ENCODE measurements at places on chromosomes 4 and X. TPM values are rescaled to one million over a fixed set of nuclear protein-coding genes. Genes with fewer than 3 reads are reported as not detected.

ARHGAP6 gene
- 5.2 TPM for total RNA-seq

ATP2B3 gene
- total RNA-seq = under 0.01 TPM

MAOA gene
- total RNA-seq = 5.5 TPM

SLC38A5 gene
- total RNA-seq = 60.2 TPM

BEX1 gene
- total RNA-seq = 4.4 TPM

CYSLTR1 gene
- 0.11 TPM for total RNA-seq

All from uterine smooth muscle cell (primary cell).